ENCODE measurements at places on chromosomes 1 and 21.

DNA sequence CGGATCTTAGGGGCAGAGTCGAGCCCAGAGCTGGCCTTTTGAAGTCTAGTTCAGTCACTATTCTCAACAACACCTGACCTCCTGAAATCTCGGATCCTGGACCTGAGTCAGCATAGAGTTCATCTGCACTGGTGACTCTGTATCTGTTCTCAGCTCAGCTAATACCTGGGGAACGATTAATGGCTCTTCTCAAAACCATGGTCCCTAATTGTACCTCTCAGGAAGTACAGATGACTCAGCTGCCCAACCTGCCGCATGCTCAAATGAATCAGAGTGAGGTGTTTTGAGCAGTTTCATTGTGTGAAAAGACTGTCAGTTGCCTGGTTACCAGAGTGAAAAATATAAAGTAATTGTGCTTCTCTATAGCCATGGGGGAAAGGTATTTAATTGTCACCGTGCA lies 89.2 kb downstream of the SLC35F3 start:
- no peak for DNase-seq

DNA sequence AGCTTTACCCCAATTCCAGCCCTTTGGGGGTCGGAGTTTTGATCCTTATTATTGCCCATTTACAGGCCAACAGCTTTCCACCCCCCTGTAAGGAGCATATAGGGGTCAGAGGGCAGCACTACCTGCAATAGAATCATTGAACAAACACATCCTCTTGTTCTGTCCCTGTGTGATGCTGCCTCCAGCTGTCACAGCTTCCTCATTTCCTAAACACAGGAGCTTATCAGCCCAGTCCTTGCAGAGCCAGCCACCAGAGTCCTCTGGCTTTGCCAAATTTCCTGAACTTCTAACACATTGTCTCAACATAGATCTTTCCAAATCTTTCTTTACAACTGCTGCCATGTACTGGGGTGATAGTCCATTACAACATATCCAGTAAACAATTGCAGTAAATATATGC lies 32.8 kb upstream of the PTBP2 start:
- DNase-seq: no peak

DNA sequence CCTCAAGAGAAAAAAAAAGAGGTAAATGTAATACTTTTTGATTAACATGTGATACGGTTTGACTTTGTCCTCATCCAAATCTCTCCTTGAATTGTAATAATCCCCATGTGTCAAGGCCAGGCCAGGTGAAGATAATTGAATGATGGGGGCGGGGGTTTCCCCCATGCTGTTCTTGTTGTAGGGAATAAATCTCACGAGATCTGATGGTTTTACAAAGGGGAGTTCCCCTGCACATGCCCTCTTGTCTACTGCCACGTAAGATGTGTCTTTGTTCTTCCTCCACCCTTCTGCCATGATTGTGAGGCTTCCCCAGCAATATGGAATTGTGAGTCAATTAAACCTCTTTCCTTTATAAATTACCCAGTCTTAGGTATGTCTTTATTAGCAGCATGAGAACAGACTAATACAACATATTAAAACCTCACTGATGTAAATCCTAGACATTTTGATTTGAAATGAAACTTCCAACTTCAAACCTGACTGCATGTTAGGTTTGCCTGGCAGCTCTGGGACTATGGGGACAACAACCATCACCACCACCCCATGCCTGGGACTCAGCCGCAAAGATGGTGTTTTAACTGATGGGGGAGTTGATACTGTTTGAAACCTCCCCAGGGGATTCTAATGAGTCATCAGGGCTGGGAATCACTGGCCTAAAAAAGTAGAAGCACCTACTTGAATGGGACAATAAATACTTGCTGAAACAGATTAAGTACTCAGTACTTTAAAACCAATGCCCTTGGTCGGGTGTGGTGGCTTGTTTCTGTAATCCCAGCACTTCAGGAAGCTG lies 32.8 kb upstream of the BACH1 start:
- DNase-seq: no peak

DNA sequence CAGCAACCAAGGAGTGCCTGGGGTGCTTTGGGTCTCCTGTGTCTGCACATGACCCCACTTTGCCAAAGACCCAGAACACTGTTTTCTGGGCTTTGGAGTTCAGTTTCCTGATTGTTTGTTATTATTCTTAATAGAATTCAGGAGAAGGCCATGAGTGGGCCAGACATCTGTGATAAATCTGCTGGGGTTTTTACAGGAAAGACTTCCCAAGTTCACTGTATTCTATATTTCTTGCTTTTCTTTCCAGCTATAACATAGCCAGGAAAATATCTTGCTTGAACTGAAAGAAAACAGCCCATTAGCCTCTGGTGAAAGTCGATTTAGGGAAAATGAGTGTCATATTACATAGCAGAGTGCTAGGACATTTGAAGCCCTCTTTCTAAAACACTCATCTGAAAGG lies 345.1 kb upstream of the USP24 start:
- DNase-seq: no peak

- no peak for DNase-seq
These were observed 18.5 kb downstream of the MIGA1 start for GRCh38 chr1:77797991-77798390.

- no peak for DNase-seq
These were observed 626 bp downstream of the CXADR start for GRCh38 chr21:17513214-17514123.

GRCh38 chr1:9126511-9126910 lies 2.4 kb downstream of the GPR157 start:
- DNase-seq: no peak

GRCh38 chr1:71264039-71264438 lies 183.2 kb upstream of the ZRANB2 start:
- DNase-seq: no peak

- DNase-seq: no peak
These were observed 570 bp upstream of the PEX10 start for GRCh38 chr1:2412773-2413494.

DNA sequence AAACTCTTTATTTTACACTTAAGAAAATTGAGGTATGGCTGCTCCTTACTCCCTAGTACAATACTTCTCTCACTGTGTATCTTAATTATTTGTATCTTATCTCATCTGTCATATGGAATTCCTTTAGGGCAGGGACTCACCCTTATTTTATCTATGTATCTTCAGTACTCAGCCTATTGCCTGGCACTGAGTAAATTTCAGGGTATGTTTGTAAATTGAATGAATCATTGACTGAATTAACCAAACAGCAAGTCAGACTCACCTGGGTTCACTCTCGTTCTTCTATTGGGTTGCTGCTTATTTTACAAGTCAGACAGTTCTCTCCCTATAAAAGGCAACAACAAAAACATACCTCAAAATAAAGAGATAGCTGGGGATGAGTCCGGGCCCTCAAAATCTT lies 63.8 kb downstream of the LAMC1 start:
- DNase-seq: no peak

DNA sequence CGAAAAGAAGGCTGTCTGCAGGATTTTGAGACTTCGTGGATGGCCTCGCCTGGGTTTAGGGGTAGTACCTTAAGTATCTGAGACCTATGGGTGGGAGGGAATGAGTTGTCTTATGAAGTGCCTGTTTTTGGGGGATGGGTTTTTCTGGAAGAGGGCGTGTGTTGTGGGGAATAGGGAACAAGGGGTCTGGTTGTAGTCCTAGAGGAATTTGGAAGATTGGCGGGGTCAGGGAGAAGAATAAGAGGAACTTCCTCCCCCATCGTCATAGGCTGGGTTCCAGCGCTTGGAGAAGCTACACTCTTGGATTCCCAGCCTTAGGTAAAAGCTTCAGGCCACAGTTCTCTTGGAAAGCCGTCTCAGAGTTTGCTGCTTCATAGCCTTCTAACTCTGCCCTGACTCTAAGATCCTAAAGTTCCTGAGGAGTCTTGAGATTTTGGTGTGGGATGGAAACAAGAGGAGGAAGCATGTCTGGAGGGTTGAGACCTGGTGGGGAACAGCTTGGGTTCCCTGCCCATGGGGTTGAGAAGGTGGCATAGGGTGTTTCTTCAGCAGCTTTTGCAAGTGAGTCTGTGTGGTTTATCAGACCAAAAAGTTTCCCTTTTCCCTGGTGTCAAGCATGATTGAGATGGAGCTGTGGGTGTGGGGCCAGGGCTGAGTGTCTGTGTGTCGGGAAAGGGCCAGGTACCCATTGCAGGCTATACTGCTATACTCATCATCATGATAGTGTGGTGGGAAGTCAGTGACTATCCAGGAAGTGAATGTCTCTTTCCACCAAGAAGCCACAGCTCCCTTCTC lies 1.8 kb downstream of the VANGL2 start:
- DNase-seq: no peak

DNA sequence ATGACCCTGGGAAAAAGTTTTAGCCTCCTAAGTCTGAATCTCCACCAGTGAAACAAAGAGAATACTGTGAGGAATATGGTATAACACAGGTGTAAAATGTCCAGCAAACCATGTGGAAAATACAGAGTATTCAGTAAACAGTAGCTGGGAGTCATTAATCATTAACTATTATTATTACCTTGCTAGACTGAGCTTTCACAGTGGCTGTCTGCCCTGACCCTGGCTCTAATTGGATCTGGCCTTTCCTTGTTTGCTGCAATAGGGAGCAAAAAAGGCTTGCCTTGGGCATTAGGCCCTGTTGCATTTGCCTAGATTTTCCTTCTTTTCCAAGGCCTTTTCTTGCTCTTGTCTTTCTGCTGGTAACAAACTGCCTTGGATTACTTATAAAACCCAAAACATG lies 179.1 kb upstream of the BEND5 start:
- no peak for DNase-seq

DNA sequence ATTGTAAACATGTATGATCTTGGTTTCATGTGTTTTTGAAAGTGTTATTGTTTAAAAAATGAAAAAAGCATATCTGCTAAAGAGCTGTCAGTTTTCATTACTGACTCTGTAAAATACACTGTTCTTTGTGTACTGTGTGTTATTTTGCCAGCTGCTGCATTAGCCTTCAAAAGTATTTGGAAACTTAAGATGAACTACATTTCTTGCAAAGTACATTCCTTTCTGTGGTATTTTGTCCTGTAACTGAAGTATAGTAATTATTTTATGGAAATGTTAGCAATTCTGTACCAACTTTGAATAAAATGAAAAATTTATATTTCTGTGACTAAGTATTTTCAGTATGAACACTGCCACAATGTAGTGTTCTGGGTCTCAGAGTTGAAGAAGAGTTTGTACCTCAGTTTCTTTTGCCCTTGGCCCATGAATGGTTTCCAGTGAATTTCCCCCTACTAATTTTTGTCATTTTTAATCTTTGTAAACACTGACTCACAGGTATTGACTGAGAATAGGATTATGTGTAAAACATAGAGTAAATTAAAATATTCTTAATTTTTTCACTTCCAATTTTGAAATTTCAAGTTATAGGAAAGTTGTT lies 32.7 kb downstream of the MRPS6 start:
- no peak for DNase-seq

DNA sequence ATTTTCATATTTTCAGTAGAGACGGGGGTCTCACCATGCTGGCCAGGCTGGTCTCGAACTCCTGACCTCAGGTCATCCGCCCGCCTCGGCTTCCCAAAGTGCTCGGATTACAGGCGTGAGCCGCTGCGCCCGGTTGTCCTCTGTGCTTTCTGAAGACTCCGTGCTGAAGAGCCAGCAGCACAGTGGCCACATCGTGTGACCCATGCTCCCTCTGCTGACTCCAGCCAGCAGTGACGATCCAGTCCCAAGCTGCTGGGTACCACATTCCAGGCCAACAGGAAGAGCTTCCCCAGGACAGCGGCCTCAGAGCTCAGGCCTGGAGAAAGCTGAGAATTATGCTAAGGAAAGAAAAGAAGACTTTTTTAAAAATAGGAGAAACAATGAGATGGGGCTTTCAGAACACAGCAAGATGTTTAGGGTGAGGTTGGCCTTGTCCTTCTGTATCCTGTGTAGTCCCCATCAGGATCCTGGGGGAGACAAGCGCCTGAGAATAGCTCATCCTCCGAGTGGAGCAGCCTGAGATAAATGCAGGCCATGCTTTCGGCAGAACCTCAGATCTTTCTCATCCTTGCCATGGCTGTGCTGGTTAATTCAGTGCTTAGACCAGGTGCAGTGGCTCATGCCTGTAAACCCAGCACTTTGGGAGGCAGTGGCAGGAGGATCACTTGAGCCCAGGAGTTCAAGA lies 207.1 kb downstream of the SLC35F3 start:
- no peak for DNase-seq

DNA sequence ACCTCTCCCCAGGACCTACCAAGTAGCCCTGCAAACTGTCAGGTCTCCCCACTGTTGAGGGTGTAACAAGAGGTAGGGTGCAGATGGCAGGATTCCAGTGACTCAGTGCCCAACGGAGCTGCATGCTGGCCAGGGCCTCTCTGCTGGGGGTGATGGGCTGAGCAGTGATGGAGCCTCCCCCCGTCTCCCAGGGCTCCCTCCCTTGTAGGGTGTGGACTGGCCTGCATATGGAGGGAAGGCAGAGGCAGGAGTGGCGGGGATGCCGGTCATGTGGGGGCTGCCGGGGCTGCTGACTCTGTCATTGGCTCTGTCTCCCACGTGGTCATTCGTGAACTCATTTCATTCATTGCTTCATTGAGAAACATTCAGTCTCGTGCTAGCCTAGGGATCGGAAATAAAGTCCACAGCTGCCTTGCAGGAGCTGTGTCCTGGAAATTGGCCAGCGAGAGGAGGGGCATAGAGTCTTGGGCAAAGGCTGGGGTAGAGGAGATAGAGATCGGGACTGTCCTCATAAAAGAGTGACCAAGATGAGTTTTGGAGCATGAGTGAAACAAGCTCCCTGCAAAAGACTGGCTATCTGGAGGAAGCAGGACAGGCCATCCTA lies 22.9 kb upstream of the DISP3 start:
- no peak for DNase-seq

GRCh38 chr1:174534789-174535188 lies 87.0 kb downstream of the GPR52 start:
- DNase-seq: no peak

DNA sequence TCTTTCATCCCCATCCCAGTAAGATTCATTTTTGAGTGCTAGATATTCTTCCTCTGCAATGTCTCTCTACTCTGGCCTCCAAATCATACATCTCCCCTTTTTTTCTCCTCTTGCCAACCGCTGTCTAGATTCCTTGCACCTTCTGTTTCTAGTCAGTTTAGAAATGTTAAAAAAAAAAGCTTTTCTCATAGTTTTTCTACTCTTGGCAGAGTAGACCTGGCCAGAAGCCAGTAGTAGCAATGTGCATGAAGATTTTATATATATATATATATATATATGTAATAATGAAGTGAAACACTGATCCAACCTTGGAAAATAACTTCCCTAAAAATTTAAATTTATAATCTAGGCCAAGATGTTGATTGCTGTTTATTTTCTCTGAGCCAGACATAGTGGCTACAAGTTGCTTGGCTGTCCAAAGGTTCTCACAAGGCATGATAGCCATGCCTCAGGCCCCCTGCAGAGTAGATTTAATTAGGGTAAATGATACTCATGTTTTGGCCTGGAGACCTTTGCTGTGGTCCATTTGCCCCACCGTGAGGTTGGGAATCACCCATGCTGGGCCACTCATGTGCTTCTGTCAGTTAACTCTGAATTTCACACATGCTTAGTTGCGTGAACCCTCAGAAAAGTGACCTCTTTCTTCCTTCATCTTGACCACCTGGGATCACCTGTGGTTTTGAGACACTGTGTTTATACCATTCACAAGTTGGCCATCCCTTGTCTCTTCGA lies 103.4 kb upstream of the KCNE2 start:
- no peak for DNase-seq
